Stimulated activated CD4-positive, alpha-beta T cell treated with anti-CD3 and anti-CD28 coated beads, TNF-alpha, amount 100 ng/mL, for 24 hours (primary cell): ENCODE measurements at places on chromosomes 6 and 20.

DNA sequence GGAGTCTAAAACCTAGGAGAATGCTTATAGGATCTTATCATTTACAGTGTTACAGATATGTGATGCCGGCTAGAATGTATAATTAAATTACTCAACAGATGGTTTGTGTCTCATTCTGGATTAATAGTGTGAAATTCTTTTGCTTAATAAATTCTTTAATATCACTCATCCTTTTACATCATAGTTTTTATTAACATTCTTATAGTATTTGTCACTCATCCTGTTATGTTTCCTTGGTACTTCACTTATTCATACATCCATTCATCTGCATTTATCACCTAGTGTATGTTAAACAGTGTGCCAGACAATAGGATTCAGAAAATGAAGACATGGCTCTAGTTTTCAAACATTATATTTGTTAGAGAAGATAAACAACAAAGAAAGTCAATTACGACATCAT is 468.7 kb downstream of the FRK start:
- DNase-seq = no peak

- no peak for DNase-seq
Observed at GRCh38 chr20:41222703-41223102, 85.4 kb downstream of the PLCG1 start.

GRCh38 chr6:102902471-102902870 is 1509.0 kb downstream of the GRIK2 start:
- DNase-seq = no peak

DNA sequence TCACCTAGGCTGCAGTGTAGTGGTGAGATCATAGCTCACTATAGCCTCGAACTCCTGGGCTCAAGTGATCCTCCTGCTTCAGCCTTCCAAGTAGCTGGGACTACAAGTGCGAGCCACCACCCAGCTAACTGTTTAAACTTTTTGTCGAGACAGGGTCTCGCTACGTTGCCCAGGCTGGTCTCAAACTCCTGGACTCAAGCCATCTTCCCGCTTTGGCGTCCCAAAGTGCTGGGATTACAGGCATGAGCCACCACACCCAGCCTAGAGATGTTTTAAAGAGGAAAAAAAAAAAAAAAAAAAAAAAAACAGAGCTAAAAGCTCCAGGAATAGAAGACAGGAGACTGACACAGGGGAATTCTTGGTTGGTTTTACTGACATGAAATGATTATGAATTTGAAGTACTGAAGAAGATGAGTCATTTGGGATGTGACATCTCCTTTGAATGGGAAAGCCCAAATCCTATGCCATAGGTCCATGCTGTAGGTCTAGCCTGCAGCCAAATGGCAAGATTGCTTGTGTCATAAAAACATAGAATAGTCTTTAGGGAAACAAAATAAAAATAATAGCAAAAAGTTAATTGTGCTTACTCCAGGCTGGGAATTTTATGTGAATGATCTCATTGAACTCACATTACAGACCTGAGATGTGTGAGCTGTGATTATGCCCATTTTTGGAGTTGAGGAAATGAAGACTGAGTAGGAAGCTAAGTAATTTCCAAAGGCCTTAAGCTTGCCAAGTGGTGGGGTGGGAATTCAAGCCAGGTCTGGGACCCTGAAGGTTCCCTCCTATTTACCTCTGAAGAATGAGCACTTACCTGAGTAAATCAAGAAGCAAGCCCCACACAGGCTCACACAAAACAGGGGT is 24.3 kb upstream of the NHSL1 start:
- DNase-seq = no peak

DNA sequence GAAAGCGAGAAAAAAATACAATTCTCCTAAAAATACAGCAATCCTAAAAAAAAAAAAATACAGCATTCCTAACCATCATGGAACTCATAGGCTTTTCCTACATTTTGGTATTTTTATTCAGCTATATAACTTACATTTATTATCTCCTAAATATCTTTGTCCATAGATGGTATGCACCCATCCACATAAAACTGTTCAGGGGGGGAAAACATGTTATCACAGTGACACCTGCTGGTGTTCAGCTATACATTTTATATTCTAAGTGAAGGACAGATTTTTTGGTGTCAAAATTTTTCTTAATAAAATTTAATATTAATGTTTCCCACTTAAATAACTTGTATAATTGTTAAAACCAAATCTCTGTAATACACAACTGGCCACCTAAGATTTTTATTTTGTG is 58.0 kb downstream of the BLOC1S5 start:
- no peak for DNase-seq

DNA sequence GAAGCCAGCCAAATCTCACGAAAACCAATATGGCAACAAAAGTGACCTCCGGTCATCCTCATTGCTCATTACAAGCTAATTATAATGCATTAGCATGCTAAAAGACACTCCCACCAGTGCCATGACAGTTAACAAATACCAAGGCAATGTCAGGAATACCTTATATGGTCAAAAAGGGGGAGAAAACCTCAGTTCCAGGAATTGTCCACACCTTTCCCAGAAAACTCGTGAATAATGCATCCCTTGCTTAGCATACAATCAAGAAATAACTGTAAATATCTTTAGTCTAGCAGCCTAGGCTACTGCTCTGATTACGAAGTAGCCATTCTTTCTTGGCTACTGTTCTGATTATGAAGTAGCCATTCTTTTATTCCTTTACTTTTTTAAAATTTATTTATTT is 112.5 kb upstream of the FKBP1C start:
- no peak for DNase-seq

- no peak for DNase-seq
Observed at GRCh38 chr6:11938285-11938890, 73.7 kb upstream of the HIVEP1 start.

DNA sequence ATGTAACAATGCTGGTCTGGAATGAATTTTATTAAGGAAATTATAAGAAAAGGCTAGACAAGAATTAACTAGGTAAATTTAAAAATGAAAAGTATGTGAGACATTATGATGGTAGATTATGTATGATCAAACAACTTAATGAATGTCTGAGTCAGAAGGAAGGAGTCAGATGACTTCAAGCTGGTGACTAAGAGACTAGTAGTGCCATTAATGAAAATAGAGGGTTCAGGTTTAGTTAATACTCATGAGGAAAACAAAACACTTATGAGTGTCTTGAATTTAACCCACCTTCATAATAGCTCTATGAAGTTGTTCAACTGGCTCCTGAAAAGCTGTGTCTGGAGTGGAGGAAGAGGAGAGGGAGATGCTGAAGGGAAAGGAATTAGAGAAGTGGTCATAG is 256.3 kb downstream of the ADGRB3 start:
- no peak for DNase-seq

GRCh38 chr6:144853603-144854002 is 568.5 kb downstream of the UTRN start:
- DNase-seq = no peak

DNA sequence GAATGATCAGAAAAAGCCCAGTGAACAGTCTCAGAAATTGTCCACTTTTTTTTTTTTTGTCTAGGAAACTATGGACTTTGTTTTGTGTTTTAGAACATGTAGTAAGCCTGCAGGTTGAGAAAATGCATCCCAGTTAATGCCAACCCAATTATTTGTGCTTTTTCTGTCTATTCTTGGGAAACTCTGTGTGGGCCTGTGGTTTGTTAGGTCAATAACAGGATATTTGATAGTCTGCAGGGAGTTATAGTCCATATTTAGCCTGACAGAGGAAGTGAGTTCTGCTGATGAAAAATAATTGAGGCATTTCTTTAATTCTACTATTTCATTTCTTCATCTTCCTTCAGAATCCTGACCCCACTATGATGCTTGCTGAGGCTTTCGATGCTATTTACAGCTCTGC is 154.0 kb upstream of the LAMP5 start:
- no peak for DNase-seq

GRCh38 chr6:29295181-29295585 is 6.3 kb upstream of the OR14J1 start:
- no peak for DNase-seq

- no peak for DNase-seq
Observed at GRCh38 chr20:51217347-51218045, 194.6 kb upstream of the KCNG1 start.

DNA sequence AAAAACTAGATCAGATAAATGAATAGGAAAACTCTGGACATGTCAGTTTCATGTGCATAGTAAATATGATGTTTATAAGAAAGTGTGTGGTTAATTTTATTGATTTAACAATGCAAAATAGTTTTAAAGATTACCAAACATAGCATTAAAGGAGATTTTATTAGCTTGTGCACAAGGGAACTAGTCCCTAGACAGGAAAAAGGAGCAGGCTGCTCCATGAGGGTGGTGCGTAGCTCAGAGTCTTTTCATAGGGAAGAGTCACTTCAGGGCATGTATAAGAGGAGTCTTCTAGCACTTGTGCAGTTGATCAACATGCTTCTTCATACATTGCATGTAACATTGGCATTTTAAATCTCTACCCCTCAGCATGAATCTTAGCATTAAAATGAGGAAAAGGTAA is 835.8 kb downstream of the GRIK2 start:
- no peak for DNase-seq

GRCh38 chr6:30769088-30769852 is 24.9 kb upstream of the IER3 start:
- peak; percentile 68 for DNase-seq

DNA sequence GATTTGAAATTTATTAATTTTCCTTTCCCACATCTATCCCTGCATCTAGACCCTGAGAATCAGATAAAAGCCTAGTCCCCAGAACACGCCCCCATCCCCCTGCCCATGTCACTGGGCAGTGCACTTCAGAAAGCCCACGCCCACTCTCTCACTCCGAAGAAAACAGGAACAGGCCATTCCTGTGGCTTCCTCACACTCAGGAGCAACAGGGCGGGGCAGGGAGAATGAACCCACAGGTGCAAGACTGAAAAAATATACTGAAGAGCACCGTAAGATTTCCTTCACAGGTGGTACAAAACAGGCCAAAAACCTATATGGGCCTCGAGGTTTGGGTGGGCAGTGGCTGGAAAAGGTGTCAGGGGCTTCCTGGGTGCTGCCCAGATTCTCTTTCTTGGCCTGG is 3.4 kb downstream of the OXT start:
- no peak for DNase-seq

DNA sequence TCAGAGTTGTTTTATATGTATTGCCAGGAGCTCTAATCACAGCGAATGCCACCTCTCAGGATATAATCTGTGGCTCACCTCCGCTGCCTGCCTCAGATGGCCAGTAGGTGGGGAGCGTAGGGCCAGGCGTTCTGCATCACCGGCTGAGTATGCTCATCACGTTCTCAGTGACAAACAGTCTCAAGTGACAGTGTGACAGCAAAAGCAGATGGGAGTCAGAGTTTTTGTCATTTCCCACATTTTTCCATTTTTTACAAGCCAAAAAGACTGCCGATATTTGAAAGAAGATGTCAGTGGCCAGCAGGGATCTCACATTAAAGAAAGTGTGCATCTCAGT is 208.7 kb downstream of the ALDH8A1 start:
- no peak for DNase-seq

- no peak for DNase-seq
Observed at GRCh38 chr20:25284131-25284601, 36.3 kb downstream of the PYGB start.

DNA sequence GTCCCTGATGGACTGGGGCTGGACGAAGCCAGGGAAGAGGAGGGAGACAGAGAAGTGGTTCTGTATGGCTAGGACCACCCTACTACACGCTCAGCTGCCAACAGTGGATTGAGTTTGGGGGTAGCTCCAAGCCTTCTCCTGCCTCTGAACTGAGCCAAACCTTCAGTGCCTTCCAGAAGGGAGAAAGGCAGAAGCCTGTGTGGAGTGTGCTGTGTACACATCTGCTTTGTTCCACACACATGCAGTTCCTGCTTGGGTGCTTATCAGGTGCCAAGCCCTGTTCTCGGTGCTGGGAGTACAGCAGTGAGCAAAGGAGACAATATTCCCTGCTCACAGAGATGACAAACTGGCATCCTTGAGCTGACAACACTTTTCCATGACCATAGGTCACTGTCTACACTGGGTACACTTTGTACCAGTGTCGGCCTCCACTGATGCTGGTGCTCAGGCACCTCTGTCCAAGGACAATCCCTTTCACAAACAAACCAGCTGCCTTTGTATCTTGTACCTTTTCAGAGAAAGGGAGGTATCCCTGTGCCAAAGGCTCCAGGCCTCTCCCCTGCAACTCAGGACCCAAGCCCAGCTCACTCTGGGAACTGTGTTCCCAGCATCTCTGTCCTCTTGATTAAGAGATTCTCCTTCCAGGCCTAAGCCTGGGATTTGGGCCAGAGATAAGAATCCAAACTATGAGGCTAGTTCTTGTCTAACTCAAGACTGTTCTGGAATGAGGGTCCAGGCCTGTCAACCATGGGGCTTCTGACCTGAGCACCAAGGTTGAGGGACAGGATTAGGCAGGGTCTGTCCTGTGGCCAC is 11.3 kb upstream of the RBCK1 start:
- DNase-seq = no peak
